ENCODE measurements at places on chromosomes 12 and 14.

GRCh38 chr12:42235426-42235825 is 2.6 kb downstream of the YAF2 start:
- DNase-seq, result no peak

DNA sequence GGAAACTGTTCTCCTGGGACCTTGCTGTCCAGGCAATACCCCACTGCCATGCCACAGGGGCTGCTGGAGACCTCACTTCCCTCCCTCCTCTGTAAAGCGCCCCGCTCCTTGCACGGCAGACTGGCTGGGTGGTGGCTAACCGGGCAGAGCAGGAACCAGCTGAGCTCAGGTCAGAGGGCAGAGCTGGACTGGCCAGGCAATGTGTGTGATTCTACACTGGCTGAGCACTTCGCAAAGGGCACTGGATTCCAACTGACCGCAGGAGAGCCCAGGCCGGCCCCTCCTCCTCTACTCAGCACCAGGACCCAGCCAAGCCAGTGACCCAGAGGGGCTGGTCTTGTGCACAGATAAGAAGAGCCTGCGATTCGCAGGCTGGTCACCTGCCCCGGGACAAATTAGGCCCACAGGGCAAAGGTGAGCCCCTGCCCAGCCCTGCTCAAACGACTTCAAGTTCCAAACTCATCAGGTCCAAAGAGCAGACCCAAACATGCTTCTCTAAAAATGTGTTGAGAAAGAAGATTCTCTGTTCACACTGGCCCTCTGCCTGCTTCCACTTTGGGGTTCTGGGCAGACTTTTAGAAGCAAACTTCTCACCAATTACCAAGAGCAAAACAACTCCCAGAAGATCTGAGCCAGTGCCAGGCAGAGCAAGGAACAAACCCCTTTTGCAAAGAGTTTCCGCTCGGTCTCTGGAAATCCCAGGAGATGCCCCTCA is 54.9 kb upstream of the DIO3 start:
- no peak for DNase-seq

GRCh38 chr14:79511146-79511545 is 700.2 kb downstream of the DIO2 start:
- no peak for DNase-seq

GRCh38 chr14:60250257-60251035 is 1.4 kb downstream of the PPM1A start:
- DNase-seq, result peak; percentile 6

DNA sequence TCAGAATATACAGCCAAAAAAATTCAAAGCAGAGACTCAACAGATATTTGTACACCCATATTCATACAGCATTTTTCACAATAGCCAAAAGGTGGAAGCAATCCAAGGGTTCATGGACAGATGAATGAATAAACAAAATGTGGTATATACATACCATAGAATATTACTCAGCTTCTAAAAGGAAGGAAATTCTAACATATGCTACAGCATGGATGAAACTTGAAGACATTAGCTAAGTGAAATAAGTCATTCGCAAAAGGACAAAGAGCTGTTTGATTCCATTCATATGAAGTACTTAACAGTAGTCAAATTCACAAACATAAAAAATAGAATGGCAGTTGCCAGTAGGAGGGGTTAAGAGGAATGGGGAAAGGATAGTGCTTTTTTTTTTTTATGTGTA is 91.8 kb upstream of the ARID2 start:
- no peak for DNase-seq
